ENCODE measurements at places on chromosomes 7 and 10.

DNA sequence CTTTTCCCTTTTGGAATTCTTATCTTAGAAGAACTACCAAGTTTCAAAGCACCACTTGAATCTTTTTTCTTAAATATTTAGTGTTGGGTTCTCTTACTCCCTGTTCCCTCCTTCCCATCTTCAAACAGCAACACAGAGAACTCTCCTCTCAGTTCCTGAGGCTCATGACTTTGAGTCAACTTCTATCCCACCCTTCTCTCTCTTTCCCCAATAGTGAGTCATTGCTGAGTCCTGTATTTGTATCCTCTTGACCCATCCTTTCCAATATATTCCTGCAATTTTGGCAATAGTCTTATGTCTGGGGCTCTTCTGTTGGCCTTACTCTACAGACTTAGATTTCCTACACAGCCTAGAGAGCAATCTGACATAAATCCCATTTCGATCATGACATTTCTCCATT, 20.8 kb upstream of the JCAD start:
- no peak for DNase-seq

GRCh38 chr7:155629171-155629570, 15.3 kb upstream of the RBM33 start:
- no peak for DNase-seq

- DNase-seq, result no peak
Measured at GRCh38 chr7:92246360-92247101, 757 bp downstream of the ANKIB1 start.

DNA sequence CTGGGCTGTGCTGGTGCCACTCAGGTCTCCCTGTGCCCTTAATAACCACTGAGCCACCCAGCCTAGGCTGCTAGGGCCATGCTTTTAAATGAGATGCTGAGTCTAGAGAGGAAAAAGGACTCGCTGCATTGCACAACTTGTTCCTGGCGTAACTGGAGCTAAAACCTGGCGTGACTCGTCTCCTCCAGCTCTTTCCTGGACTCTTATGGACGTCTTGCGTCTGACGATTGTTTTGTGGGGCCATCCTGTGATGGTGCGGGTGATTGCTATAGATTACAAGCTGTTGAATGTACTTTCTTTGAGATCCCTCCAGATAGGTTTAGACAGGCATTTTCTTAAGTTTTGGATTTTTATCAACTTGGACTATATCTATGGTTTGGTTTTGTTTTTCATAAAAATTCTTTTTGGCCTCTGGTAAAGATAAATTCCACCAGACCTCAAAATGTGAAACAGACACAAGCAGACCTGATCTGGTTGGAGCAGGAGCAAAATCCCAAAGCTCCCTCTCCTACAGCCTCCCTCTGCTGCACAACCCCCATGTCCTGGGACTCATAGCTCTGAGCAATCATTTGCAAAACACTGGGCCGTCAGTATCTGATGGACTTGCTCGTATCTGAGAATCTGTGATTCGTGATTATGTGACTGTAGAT, 230.3 kb downstream of the ARHGAP12 start:
- DNase-seq, result no peak

GRCh38 chr10:78349165-78349516, 315.5 kb downstream of the RPS24 start:
- no peak for DNase-seq

- DNase-seq, result no peak
Measured at GRCh38 chr7:139703487-139704307, 74.1 kb downstream of the HIPK2 start.

- DNase-seq, result no peak
Measured at GRCh38 chr10:19835952-19836351, 19.7 kb downstream of the PLXDC2 start.

DNA sequence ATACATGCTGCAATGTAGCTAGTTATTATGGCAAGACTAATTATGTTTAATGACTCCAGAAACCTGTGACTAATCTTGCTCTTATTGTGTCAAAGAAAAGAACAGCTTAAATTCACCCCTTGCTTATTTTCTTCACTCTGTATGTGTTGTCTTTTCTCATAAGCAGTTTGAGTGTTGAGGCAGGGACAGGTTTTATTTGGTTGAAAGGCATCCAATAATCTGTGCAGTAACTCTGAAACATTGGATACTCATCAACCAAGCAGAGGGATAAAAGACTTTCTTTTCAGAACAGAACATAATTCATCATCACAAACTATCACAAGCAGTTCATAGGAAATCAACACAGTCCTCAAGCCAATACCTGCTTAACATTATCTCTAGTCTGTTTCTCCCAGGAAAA, 797.6 kb upstream of the MBL2 start:
- no peak for DNase-seq

DNA sequence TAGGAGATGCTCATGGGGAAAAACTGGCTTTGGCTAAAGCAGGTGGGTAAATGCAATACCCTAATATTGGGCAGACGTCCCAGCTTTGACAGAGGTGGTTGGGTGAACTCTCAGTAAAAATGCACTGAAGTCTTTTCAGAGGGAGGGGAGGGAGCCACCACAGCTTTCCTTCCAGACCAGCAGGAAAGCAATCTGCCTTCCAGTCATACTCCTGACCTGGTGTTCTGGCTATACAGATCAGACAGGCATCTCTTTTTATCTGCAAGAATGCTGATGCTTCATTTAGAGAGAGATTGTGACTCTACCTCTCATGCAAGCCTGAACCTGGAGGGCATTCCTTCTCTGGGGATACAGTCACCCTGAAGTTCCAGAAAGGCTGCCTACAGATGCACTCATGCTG, 52.6 kb upstream of the ICA1 start:
- DNase-seq, result no peak

DNA sequence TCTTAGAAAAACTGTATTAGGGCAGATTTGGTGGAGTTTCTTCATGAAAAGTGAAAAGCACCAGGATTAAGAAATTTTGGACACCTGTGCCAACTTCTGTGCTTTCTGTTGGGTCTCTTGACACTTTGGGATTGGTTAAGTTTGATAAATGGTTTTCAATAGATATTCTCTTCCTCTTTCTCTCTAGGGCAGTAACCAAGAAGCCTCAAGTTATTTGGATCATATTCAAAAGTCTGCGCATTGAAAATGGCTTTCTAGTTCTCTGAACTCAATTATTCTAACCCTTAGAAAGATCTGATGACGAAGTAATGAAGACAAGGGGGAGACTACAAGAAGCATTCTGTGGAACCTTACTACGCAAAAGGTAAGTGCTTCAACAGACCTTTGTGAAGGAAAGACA, 144.0 kb upstream of the CCDC6 start:
- DNase-seq, result no peak

- no peak for DNase-seq
Measured at GRCh38 chr7:132855901-132856300, 226.0 kb downstream of the CHCHD3 start.

- no peak for DNase-seq
Measured at GRCh38 chr7:132565885-132566284, 10.4 kb downstream of the PLXNA4 start.

DNA sequence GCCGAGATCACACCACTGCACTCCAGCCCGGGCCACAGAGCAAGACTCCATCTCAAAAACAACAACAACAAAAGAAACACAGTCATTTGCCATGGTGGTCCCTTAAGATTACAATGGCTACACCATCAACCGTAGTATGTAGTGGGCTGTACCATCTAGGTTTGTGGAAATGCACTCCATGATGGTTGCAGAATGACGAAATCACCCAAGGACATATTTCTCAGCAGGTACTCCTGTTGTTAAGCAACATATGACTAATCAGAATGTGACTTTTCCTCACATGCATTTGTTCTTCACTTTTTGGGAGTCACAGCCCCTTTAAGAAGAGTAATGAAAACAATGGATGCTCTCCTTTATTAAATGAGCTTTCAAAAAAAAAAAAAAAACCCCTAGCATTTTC, 11.0 kb downstream of the SVIL start:
- DNase-seq, result no peak

- DNase-seq, result no peak
Measured at GRCh38 chr10:22321156-22321923, 441 bp downstream of the BMI1 start.

- DNase-seq, result no peak
Measured at GRCh38 chr10:112552593-112553110, 105.6 kb downstream of the VTI1A start.

- no peak for DNase-seq
Measured at GRCh38 chr10:68333440-68334431, 1.0 kb upstream of the PBLD start.

GRCh38 chr10:72337039-72337629, 17.6 kb downstream of the DNAJB12 start:
- DNase-seq, result peak; percentile 34

DNA sequence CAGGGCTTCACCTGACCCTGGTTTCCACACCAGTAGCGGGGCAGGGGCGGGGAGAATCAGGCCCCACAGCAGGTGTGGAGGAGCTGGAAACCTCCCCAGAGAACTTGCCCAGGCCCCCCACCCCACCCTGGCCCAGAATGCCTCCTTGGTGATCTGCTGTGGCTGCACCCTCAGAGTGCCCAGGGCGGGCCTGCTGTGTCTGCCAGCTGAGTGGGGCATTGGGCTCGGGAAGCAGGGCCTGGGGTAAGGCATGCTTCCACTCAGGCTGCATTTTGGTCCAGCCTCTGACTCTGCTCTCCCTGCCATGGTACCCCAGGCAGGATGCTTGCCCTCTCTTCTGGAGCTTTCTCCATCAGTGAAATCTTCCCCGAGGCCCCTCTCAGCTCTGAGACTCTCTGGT, 1.1 kb upstream of the CRHR2 start:
- DNase-seq, result no peak

DNA sequence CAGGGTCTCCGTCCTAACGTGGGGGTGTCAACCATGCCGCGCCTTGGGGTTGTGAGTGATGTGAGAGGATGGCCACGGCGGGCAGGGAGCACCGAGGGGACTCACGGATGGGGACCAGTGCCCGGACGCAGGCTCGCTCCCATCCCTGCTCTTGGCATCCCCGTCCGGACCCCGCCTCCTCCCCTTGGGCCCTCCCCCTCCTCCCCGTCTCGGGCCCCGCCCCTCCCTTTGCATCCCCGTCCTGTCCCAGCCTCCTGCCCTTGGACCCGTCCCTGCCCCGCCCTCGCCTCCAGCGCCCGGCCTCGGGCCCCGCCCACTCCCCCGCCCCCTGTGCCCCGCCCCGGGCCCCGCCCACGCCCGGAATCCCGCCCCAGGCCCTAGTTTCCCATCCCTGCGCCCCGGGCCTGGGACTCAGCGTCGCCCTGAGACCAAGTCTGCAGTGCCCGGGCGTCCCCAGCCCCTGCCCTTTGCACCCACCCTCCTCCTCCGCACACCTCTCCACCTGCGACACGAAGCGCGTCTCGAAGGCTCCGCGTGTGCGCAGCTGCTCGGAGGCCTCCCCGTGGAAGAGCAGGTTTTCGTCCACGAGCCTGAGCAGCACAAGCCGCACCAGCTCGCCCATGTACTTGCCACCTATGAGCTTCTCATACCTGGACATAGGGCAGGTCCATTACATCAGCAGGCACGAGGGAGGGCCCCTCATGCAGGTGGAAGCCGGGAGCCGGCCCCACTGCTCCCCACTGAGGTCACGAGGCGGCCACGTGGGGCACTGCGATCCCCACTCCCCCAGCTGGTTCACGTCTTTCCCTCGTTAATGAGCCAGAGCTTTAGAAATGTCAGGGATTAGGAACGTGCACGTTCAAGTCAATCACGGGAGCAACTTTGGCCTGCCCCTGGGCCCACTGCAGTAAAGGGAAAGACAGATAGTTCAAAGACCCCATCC, 5.1 kb upstream of the MYL7 start:
- no peak for DNase-seq

- no peak for DNase-seq
Measured at GRCh38 chr7:44315301-44315903, 10.0 kb downstream of the CAMK2B start.

DNA sequence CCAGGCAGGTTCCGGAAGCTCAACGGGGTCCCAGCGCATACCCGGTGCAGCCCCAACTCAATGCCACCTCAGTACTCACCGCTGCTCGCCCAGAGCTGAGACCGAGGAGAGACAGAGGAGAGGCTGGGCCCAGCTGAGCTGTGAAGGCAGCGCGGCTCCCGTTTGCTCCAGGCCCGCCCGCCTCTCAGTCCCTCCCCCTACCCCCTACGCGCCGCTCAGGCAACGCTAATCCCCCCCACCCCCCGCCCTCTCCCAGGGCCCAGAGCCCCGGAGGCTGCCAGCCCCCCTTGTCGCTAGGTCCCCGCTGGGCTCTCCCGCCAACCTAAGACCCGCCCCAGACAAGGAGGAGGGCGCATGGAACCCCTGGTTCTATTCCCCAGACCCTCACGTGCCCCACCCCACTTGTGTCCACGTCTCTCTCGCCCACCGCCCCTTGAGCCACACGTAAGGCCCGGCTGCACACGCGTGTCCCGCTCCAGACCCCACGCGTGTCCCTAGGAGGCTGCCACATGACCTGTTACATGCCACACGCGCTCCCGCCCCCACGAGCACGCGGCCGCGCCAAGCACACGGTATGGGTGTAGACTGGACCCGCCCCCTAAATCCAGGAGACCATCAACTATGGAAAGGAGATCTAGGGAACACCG, at the start of gene PSD:
Gene PSD (minus strand): TSS at position 164 of the 647 bp plus-strand sequence. CDS start 1,747 bp downstream, outside the sequence.
- peak; percentile 38 for DNase-seq

Measured in NCI-H2107 (cell line).